Smooth muscle cell of trachea (primary cell): ENCODE measurements at places on chromosomes 2 and 18. TPM values are rescaled to one million over a fixed set of nuclear protein-coding genes. Genes with fewer than 3 reads are reported as not detected.

SLC39A10 gene
- 66.8 and 77.4 TPM in 2 replicates for total RNA-seq

COL5A2 gene
- 279 and 388 TPM in 2 replicates for total RNA-seq

KATNAL2 gene
- 6.7 and 9.6 TPM in 2 replicates for total RNA-seq

RAB31 gene
- total RNA-seq: 35.2 and 48.9 TPM in 2 replicates

TUBA4B gene
- 0.17 TPM in 1 of 2 replicates, not detected in the other for total RNA-seq

RGPD4 gene
- not detected in 2 replicates for total RNA-seq

GRHL1 gene
- total RNA-seq: 0.58 and 0.66 TPM in 2 replicates

B3GNT7 gene
- 0.33 TPM in 1 of 2 replicates, not detected in the other for total RNA-seq

FRZB gene
- total RNA-seq: 0.17 and 0.44 TPM in 2 replicates

G6PC2 gene
- not detected in 2 replicates for total RNA-seq

BOK gene
- 17.2 and 31.4 TPM in 2 replicates for total RNA-seq

UGT1A9 gene
- not detected in 2 replicates for total RNA-seq

CYP27C1 gene
- total RNA-seq: under 0.01 TPM in 1 of 2 replicates, not detected in the other

RNU2-63P gene
- not detected in 2 replicates for total RNA-seq

CFC1 gene
- total RNA-seq: not detected in 2 replicates

DLX1 gene
- total RNA-seq: 0.15 and 0.17 TPM in 2 replicates

DCDC2C gene
- not detected in 2 replicates for total RNA-seq

GKN1 gene
- total RNA-seq: not detected in 2 replicates

TLX2 gene
- 0.58 and 0.83 TPM in 2 replicates for total RNA-seq

KIAA2012 gene
- 0.17 TPM in 1 of 2 replicates, not detected in the other for total RNA-seq

CHRNG gene
- total RNA-seq: not detected in 2 replicates

CYS1 gene
- total RNA-seq: 2.0 and 7.3 TPM in 2 replicates

FBLN7 gene
- total RNA-seq: 0.17 and 0.29 TPM in 2 replicates

DNMT3A gene
- total RNA-seq: 15.7 and 18.4 TPM in 2 replicates

RGPD3 gene
- total RNA-seq: 0.29 and 0.33 TPM in 2 replicates

SLC4A5 gene
- total RNA-seq: under 0.01 and 0.44 TPM in 2 replicates

RTP5 gene
- not detected in 2 replicates for total RNA-seq

CXCR1 gene
- not detected in 2 replicates for total RNA-seq

OTOS gene
- total RNA-seq: 1.2 TPM in 1 of 2 replicates, not detected in the other
